ENCODE measurements at places on chromosomes 1 and 21. TPM values are rescaled to one million over a fixed set of nuclear protein-coding genes. Genes with fewer than 3 reads are reported as not detected.

Gene DNAJC6
- total RNA-seq: 0.08 TPM

Gene LCE1A
- total RNA-seq: not detected

Gene GABRD
- not detected for total RNA-seq

Gene RNF2
- total RNA-seq: 17.8 TPM

Gene CFAP74
- total RNA-seq: not detected

Gene OR2T11
- not detected for total RNA-seq

Gene LDLRAD1
- not detected for total RNA-seq

Gene ANGPTL3
- total RNA-seq: not detected

Gene TRAF5
- 6.3 TPM for total RNA-seq

Gene OR2G6
- total RNA-seq: not detected

Gene PYCR2
- 53.3 TPM for total RNA-seq

Gene APCS
- not detected for total RNA-seq

Gene TDRD5
- total RNA-seq: under 0.01 TPM

Gene KANK4
- 0.16 TPM for total RNA-seq

Gene DEPDC1
- total RNA-seq: 36.0 TPM

Gene CRYAA
- total RNA-seq: not detected

Gene FMO3
- total RNA-seq: 0.26 TPM

Gene DCDC2B
- total RNA-seq: not detected

Gene SOAT1
- total RNA-seq: 27.1 TPM

Gene AMY1A
- not detected for total RNA-seq
